MCF 10A (cell line): ENCODE measurements at places on chromosomes 6 and 20. TPM values are rescaled to one million over a fixed set of nuclear protein-coding genes. Genes with fewer than 3 reads are reported as not detected.

DNA sequence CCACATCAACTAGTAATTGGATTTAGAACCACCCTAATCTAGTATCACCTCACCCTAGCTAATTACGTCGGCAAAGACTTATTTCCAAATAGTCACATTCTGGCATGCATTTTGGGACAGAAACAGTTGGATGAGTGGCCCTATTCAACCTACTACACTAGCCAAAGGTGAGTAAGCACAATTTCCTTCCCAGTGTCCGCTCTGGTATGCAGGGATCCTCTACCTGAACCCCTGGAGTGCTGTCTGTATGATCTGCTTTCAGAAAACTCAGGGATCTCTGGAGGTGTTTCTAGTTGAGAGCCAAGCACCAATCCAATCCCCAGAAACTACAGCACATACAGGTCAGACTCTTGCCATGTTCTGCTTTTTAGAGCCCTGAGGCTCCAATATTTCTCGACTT is 717.4 kb upstream of the MANEA start:
- no peaks in the 10 kb centered on the region for H3K36me3 ChIP-seq
- no peak for DNase-seq
- H3K4me1 ChIP-seq, result no peaks in the 10 kb centered on the region
- H3K4me3 ChIP-seq, result no peak overlapping the region
- peaks cover 37% of the 10 kb centered on the region for H3K27me3 ChIP-seq

GRCh38 chr20:57628047-57628961 is 8.1 kb upstream of the ZBP1 start:
- no peak overlapping the region for H3K4me3 ChIP-seq
- H3K36me3 ChIP-seq, result no peaks in the 10 kb centered on the region
- no peaks in the 10 kb centered on the region for H3K4me1 ChIP-seq
- no peak for DNase-seq

- H3K36me3 ChIP-seq, result no peaks in the 10 kb centered on the region
- peaks cover 18% of the 10 kb centered on the region for H3K4me1 ChIP-seq
- no peak overlapping the region for H3K27ac ChIP-seq
Measured at GRCh38 chr20:2299301-2299700, 3.5 kb downstream of the TGM3 start.

Gene CALHM4
- not detected in 2 replicates for total RNA-seq

DNA sequence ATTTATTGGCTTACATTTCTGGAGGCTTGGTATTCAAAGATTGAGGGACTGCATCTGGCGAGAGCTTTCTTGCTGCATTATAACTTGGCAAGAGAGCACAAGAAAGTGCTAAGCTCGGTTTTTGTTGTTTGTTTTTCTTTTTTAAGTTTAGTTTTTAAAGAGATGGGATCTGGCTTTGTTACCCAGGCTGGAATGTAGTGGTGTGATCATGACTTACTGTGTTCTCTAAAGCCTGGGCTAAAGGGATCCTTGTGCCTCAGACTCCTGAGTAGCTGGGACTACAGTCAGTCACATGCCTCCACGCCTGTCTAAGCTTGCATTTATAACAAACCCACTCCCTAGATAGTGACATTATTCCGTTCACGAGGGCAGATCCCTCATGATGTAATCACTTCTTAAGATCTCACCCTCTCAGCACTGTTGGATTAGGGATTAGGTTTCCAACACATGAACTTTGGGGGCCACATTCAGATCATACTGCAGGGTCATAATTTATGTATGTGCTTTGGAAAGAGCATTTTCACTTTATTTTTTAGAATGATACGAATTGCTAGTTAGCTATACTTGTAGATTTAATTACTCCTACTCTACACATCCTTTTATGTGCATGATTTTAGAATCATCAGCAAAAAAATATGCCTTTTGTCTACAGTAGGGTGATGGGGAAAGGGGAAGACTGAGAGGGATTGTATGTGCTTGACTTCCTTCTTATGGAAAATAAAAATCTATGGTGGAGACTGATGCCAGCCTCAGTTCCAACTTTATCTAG is 167.8 kb downstream of the JARID2 start:
- H3K27ac ChIP-seq, result peak overlapping the region; percentile 67
- H3K4me1 ChIP-seq, result peaks cover 30% of the 10 kb centered on the region
- H3K27me3 ChIP-seq, result no peaks in the 10 kb centered on the region
- DNase-seq, result no peak
- H3K4me3 ChIP-seq, result no peak overlapping the region
- peaks cover 13% of the 10 kb centered on the region for H3K36me3 ChIP-seq

- H3K27me3 ChIP-seq, result no peaks in the 10 kb centered on the region
- no peak overlapping the region for H3K27ac ChIP-seq
- no peak for DNase-seq
- no peak overlapping the region for H3K4me3 ChIP-seq
Measured at GRCh38 chr6:121925024-121925423, 474.4 kb upstream of the HSF2 start.

- H3K27ac ChIP-seq, result no peak overlapping the region
- H3K36me3 ChIP-seq, result no peaks in the 10 kb centered on the region
- no peak overlapping the region for H3K4me3 ChIP-seq
- no peaks in the 10 kb centered on the region for H3K4me1 ChIP-seq
Measured at GRCh38 chr20:48205281-48205782, 420.1 kb upstream of the SULF2 start.

GRCh38 chr20:57071954-57072583 is 194.4 kb downstream of the BMP7 start:
- no peak overlapping the region for H3K4me3 ChIP-seq
- H3K4me1 ChIP-seq, result peaks cover 13% of the 10 kb centered on the region
- no peak for DNase-seq
- peaks cover 35% of the 10 kb centered on the region for H3K27me3 ChIP-seq
- no peaks in the 10 kb centered on the region for H3K36me3 ChIP-seq
- H3K27ac ChIP-seq, result no peak overlapping the region

Gene SYNE1
- total RNA-seq, result 25.4 and 37.3 TPM in 2 replicates

GRCh38 chr20:3765171-3765882 is 2.2 kb downstream of the ADISSP start:
- H3K4me1 ChIP-seq, result peaks cover 18% of the 10 kb centered on the region
- H3K4me3 ChIP-seq, result no peak overlapping the region
- H3K36me3 ChIP-seq, result peaks cover 6% of the 10 kb centered on the region
- H3K27me3 ChIP-seq, result no peaks in the 10 kb centered on the region
- no peak for DNase-seq
- peak overlapping the region; percentile 61 for H3K27ac ChIP-seq

Gene MMP24
- 0.10 TPM in 1 of 2 replicates, not detected in the other for total RNA-seq

- no peaks in the 10 kb centered on the region for H3K36me3 ChIP-seq
- H3K27ac ChIP-seq, result no peak overlapping the region
- H3K4me1 ChIP-seq, result no peaks in the 10 kb centered on the region
Measured at GRCh38 chr6:137405806-137406205, 88.4 kb downstream of the OLIG3 start.

GRCh38 chr20:63579017-63579694 is 5.1 kb upstream of the HELZ2 start:
- no peak for DNase-seq
- H3K27ac ChIP-seq, result no peak overlapping the region
- no peak overlapping the region for H3K4me3 ChIP-seq
- no peaks in the 10 kb centered on the region for H3K36me3 ChIP-seq

GRCh38 chr6:169292338-169293124 is 38.9 kb upstream of the THBS2 start:
- H3K4me3 ChIP-seq, result peak overlapping the region; percentile 25
- no peaks in the 10 kb centered on the region for H3K27me3 ChIP-seq
- H3K4me1 ChIP-seq, result peaks cover 55% of the 10 kb centered on the region

- H3K4me3 ChIP-seq, result no peak overlapping the region
- H3K27me3 ChIP-seq, result peaks cover 36% of the 10 kb centered on the region
Measured at GRCh38 chr20:38337561-38338140, 8.6 kb upstream of the LBP start.

DNA sequence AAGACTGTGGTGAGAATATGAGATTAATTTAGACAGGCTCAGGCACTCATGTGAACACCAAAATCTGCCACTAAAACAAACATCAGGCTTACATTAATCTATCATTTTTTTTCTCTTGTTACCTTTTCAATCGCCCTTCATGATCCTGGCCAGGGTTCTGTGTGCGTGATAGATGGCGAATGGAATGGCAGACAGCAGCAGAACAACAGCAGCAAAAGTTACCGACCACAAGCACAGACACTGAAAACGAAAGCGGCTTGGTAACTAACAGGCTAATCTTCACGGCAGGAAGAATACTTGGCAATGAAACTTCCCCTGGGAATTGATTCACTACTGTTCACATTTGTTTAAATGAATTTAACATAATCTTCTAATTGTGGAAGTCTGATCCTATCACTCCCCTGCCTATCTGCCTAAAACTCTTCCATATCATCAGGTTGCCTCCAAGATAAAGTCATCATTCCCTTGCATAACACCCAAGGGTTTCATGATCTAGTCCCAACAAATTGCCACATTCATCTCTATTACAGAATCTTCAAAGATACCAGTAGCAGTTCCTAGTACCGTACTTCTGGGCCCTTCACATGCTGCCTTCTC is 28.7 kb downstream of the PTPRK start:
- H3K27ac ChIP-seq, result peak overlapping the region; percentile 83
- peak; percentile 57 for DNase-seq
- H3K27me3 ChIP-seq, result no peaks in the 10 kb centered on the region

Gene FAM217A
- total RNA-seq, result not detected in 2 replicates

DNA sequence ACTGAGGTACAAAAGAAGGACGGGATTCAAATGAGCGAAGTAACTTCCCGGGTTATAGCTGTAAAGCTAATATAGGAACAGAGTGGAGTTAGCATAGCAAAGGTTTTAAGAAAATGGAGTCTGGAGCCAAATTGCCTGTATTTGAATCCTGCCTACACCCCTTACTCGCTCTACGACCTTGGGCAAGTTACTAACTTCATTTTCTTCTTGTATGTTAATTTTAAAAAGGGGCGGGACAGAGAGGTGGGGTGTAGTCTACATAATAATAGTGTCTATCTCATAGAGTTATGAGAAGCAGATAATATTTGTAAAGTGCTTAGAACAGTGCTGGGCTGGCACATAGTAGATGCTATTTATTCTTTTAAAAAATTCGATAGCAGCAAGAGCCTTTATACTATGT is 705 bp downstream of the ZSCAN23 start:
- H3K27me3 ChIP-seq, result peaks cover 11% of the 10 kb centered on the region
- H3K27ac ChIP-seq, result peak overlapping the region; percentile 93
- DNase-seq, result no peak

Gene HLA-DPB1
- total RNA-seq, result not detected in 2 replicates
